ENCODE measurements at places on chromosomes 3 and 15.

GRCh38 chr15:84604826-84605553 is 4.2 kb downstream of the ZSCAN2 start:
- peak; percentile 44 for DNase-seq

DNA sequence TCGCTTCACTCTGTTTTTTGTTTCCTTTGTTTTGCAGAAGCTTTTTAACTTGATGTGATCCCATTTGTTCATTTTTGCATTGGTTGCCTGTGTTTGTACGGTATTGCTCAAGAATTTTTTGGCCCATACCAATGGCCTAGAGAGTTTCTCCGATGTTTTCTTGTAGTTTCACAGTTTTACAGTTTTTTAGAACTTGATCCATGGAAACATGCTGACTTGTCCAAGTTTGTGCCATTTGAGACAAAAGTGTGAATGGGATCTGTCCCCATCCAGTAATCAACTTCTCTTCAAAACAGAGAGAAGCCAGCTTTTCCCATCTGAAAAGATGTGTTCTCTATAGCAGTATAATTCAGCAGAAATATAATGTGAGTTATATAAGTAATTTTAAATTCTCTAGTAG is 266.5 kb upstream of the LRTM1 start:
- no peak for DNase-seq

DNA sequence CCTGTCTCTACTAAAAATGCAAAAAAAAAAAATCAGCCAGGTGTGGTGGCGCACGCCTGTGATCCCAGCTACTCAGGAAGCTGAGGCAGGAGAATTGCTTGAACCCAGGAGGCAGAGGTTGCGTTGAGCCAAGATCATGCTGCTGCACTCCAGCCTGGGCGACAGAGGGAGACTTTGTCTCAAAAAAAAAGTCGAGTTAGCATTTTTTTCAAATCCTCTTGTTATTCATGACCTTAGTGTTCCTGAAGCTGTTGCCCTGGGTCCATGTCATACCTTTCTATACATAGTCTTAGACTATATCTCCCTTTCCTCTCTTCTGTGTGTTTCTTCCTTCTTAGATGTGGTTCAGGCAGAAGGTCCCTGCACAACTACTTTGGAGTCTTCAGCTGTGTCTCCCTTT is 6.4 kb downstream of the FMN1 start:
- DNase-seq = peak; percentile 3

- peak; percentile 77 for DNase-seq
Observed at GRCh38 chr3:187919544-187919943, 174.3 kb upstream of the BCL6 start.

DNA sequence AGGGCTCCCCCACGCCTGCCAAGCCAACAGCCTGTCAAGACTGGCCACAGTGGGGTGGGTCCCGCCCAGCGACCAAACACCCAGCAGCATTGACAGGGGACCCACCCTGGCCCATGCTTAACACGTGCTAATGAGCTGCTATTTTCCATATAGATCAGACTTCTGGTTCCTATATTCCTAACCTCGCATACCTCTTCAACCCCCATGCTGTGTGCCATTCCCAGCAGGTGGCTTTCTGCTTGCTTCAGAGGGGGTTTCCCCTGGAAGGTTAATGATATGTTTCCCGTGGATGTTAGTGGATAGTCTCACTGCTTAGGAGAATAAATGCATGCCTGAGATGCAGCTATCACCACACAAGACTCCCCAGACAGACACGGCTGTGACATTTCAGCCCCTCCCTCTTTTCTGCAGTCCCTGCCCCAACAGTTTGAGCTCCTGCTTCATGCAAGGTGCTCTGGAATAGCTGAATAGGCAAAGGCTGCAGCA is 37.9 kb upstream of the MGLL start:
- DNase-seq = no peak

- no peak for DNase-seq
Observed at GRCh38 chr3:139732729-139733128, 55.0 kb upstream of the NMNAT3 start.

GRCh38 chr15:85100186-85100937 is 118.7 kb downstream of the PDE8A start:
- peak; percentile 3 for DNase-seq

DNA sequence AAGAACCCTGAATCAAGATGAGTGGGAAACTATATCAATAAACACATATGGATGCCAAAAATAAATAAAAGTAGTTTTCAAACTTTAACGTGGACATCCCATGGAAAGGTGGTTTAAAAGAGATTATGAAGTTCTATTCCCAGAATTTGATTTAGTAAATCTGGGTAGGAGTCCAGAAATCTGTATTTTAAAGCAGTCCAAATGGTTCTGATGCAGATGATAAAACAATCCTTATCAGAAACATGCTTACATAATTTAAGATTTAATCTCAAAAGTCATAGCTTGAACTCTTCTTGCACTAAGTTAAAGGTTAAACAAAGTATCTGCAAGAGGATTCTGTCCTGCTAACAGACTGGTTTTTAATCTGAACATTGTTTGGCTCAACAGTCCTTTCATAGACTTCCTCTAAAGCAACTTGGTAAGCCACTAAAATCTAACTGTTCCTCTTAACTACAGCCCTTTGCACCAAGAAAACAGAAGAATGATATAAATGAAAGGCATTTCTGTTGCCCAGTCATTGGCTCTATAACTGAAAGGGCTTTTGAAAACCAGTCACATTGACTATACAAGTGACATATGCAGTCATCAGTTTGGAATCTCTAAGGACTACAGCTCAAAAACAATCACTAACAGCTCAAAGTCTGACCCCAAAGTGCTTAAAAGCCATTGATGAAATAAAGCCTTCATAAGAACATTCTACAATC is 23.4 kb upstream of the MAP4 start:
- DNase-seq = peak; percentile 71

DNA sequence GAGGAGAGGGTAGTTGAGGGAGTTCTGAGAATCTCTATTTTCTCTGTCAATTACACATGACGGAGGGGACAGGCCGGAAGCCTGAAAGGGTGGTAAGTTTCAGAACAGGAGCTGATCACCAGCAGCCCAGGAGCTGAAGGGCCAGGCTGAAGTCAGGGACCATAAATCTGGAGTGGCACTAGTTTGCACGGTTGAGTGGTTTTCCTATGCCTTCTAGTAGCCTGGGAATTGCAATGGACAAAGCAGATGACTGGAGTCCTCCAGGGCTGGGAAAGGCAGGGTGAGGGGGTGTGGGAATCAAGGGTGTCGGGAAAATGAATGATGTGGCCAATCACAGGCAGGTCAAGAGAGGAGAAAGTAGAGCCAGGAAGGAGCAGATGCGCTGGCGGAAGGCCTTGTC is 72.5 kb downstream of the MAGEF1 start:
- no peak for DNase-seq

GRCh38 chr15:49706805-49707204 is 86.0 kb downstream of the DTWD1 start:
- peak; percentile 99 for DNase-seq

DNA sequence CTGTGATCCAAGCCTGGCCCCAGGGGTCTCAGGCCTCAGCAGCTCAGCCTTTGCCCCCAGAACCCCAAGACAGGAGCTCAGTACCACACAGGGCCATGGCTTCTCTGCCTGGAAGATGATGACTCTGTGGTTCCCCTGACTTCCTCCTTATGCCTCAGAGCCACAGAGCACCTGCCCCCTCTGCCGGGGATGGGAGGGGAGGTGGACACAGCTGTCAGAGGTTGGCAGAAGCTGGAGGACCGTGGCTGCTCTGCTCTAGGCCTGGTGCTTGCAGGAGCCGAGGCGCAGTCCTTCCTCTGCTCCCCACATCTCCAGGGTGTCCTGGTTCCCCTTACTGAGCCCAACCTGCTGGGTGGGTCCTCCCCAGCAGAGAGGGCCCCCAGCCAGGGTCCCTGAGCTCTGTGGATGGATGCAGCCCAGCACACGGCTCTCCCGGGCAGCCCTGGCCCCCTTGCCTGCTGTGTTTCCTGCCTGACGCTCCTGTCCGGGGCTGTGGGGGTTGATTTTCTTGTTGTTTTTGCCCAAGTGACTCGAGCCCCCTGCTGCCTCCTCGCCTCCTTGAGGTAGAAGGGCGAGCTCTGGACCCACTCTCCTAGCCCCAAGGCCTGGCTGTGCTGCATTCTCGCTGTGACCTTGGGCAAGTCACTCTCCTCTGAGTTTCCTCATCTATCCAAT is 36.6 kb downstream of the PSTPIP1 start:
- peak; percentile 82 for DNase-seq

GRCh38 chr3:195113536-195114425 is 157.2 kb downstream of the XXYLT1 start:
- no peak for DNase-seq

DNA sequence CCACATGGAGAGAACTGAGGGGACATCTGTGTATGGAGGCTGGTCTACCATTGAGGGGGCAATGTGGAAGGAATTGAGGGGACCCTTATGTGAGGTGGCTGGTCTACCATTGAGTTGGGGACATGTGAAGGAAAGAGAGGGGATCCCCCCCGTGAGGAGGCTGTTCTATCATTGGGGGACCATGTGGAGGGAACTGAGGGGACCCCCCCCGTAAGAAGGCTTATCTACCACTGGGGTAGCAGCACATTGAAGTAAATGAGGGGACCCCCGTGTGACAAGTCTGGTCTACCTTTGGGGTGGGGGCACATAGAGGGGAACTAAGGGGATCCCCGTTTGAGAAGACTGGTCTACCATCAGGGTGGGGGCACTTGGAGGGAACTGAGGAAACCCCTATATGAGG is 158.0 kb downstream of the FBLN2 start:
- DNase-seq = no peak

GRCh38 chr3:130656627-130657026 is 90.0 kb downstream of the PIK3R4 start:
- DNase-seq = no peak

DNA sequence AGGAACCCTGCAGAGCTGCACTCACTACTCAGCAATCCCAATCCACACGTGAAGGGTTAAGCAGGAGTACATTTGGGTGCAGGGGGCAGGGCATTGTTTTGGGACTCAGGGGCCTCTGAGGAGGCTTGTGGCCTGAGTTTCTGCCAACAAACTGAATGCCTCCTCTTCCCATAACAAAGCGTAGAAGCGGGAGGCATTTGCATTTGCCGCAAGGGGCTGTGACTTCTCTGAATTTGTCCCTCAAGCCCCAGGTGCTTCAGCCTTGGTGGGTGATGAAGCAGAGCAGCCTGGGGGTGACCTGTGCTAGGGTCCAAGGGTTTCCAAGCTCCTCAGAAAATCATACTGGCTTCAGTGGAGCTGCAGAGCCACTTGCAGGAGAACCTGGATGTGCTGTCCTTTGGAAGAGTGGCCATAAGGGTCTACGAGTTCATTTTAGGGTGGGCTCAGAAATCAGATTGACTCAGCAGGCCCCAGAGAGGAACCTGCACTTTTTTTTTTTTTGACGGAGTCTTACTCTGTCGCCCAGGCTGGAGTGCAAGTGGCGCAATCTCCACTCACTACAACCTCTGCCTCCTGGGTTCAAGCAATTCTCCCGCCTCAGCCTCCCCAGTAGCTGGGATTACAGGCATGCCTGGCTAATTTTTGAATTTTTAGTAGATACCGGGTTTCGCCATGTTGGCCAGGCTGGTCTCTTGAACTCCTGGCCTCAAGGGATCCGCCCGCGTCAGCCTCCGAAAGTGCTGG is 1.4 kb upstream of the RPSA start:
- peak; percentile 14 for DNase-seq
